ENCODE measurements at places on chromosomes 1 and 21.

DNA sequence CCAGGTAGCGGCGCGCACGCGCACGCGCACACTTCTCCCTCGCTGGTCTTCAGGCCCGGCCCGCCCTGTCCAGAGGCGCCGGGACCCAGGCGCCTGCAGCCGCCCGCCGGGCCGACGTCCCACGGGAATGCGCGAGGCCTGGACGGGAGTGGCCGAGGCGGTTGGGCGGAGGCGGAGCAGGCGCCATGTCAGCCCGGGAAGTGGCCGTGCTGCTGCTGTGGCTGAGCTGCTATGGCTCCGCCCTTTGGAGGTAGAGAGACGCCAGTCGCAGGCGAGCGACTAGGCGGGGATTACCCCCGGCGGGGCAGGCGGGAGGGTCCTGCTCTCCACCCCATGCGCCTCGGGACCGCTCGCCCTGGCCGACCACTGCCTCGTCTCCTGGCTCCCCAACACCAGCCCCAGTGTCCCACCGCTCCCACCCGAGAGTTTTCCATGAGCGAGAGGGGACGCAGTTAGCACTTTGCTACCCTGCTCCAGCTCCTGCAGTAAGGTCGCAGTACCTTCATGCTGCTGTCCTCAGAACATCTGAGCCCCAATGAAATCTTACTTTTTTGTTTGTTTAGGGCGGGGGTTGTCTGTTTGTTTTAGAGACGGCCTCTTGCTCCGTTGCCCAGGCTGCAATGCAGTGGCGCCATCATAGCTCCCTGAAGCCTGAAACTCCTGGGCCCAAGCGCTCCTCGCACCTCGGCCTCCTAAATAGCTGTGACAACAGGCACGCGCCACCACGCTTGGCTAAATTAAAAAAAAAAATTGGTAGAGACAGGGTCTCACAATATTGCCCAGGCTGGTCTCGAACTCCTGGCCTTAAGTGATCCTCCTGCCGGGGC, at the start of gene CATSPERE:
Gene CATSPERE (plus strand): TSS at position 29 of the 827 bp plus-strand sequence. CDS start 157 bp downstream, at position 186.
- DNase-seq = peak; percentile 93

DNA sequence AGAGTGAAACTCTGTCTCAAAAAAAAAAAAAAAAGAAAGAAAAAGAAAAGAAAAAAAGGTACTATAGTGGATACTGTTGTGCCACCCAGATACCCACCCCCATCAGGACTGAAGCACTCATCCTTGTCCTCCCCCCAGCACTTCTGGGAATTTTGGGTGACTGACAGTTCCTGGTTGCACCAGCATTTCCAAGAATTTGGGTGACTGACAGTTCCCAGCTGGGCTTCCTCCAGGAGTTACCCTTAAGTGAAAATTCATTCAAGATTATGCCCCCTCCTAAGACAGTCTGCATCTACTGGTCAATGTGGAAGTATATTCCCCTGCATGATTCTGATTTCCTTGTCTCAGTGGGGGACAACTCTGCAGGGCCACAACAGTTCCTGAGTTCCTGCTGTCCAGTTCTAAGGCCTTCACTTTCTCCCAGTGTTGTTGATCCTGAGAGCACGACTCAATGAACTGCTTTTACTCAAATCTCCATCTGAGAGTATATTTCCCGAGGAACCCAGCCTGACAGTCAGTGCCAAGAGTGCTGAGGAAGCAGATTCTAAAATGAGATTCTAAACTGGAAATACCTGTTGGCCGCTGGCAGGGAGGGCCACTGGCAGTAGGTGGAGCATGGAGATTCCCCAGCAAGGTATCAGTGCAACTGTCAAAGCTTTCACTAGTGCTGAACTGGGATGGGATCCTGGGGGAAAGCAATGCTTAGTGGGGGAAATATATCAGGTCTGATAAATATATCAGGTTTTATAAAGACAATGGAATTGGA, 18.5 kb downstream of the RIIAD1 start:
- no peak for DNase-seq

GRCh38 chr1:113536182-113536780, 146.0 kb downstream of the MAGI3 start:
- DNase-seq = no peak

- DNase-seq = no peak
Measured at GRCh38 chr1:116769561-116769977, 15.3 kb downstream of the CD2 start.

DNA sequence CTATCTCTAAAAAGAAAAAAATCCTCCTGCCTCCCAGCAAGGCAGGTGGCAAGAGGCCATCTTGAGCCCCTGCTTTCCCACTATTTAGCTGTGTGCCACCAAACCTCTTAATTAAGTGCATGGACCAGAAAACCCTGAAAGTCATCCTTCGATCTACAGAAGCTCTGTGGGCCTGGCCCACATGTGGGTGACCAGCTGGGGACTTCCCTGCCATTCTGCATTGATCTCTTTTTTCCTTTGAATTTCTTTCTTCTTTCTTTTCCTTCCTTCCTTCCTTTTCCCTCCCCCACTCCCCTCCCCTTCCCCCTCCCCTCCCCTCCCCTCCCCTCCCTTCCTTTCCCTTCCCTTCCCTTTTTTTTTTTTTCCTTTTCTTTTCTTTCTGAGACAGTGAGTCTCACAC, 38.0 kb downstream of the KIF21B start:
- no peak for DNase-seq

- DNase-seq = no peak
Measured at GRCh38 chr1:76037324-76037723, 37.2 kb upstream of the ST6GALNAC3 start.

DNA sequence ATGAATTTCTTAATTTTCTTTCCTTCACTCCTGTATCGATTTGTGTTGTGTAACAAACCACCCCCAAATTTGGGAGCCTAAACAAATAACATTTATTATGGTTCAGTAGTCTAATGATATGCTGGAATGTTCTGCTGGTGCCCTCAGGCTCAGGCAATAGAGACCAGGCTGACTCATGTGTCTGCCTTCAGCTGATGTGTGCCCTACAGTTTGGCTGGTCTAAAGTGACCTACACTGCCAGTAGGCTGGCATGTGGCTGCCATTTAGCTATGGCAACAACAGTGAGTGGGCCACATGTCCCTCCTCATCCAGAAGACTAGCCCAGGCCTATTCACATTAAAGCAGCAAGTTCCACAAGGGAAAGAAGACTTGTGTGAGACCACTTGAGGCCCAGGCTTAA, 115.8 kb downstream of the PTPRC start:
- no peak for DNase-seq

DNA sequence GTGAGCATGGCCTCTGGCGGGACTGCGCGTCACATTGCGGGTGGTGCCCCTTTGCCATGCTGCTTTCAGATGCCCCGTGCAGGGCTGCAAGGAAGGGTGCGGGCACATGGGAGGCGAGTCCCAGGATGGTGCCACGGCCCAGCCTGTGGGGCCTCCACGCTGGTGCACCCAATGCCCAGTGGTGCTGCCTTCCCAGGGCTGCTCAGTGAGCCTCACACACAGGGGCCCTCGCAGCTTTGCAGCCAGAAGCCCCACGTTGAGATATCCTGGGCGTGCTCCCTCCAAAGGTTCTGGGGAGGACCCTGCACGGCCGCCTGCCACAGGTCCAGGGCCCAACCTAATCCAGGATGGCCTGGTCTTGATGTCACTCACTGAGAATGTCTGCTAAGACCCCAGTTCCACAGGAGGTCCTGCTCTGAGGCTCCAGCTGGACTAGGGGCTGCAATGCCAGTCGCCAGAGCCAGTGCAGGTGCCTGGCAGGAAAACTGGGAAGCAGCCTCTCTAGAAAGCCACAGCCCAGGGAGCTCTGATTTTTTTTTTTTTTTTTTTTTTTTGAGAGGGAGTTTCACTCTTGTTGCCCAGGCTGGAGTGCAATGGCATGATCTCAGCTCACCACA, 34.1 kb upstream of the PRSS38 start:
- peak; percentile 27 for DNase-seq

DNA sequence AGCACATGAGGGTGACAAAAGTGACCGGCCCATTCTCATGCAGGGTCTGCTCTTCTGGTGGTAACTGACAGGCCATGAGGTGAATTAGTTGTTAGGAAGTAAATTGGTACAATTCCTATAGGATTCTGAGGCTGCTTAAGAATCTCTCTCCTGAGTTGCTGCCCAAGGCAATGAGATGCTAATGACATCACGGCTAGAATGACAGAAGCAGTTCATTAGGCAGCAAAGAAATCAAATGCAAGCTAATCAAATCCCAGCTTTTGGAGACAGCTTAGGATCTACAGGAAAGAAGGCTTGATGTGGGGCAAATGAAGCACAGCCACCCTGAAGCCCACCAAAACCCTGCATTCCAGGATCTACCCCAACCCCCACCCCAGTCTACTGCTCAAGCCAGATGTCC, 265.2 kb downstream of the ASTN1 start:
- no peak for DNase-seq

DNA sequence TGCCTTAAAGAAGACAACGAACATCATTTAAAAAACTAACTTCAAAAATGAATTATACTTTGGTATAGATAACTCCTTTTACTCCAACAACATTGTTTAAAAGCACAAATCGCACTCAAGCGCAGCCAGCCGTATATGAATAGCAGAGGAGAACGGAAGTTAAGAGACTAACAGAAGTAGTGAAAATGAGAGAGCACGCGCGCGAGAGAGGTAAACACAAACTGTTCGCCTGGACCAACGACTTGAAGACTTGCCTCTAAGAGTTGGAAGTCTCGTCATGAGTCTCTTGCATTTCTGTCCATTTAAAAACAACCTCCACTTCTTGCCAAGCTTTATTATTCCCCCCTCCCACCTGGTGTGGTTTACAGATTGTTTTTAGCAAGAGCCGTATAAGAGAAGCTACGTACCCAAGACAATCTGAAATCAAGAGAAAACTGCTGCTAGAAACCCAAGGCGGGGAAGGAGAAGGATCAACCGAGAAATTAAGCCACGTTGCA, 479 bp downstream of the SELENOF start:
- DNase-seq = peak; percentile 18

DNA sequence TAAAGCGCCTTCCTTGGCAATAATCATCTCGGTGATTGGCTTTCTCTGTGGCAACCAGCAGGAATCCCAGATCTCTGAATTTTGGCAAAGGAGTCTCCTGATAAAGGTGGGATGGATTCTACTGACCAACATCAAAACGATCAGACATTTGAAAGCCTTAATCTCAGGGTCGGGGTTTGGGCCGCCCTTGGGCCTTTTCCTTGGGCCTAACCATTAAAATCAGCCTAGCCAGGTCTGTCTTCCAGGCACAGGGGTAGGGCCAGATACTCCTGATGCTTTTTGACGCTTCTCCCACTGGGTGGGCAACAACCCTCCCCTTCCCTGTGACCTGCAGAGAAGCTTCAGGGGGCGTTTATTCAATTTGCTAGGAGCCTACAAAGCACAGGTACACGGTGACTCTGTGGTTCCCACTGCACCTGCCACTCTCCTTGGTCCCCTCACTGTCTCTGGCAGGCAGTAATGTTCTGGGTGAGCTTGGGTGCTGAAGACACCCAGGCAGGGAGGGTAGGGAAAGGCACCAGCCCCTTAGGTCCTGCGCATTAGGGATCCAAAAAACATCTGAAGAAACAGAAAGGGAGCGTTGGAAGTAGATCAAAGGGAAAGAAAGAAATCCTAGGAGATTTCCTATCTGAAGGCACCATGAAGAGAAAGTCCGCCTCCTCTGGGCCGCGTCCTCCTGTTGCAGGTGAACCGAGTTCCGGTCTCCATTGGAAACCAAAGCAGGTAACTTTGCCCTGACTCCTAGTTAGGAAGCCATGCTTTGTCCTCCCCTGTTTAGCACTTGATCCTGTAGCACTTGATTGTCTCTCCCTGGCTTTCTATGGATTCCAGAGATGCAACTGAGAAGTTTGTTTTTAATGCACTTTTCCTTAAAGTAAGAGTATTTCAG, 12.3 kb downstream of the RNU1-2 start:
- DNase-seq = no peak

- DNase-seq = no peak
Measured at GRCh38 chr1:48558366-48558765, 86.4 kb upstream of the SPATA6 start.

DNA sequence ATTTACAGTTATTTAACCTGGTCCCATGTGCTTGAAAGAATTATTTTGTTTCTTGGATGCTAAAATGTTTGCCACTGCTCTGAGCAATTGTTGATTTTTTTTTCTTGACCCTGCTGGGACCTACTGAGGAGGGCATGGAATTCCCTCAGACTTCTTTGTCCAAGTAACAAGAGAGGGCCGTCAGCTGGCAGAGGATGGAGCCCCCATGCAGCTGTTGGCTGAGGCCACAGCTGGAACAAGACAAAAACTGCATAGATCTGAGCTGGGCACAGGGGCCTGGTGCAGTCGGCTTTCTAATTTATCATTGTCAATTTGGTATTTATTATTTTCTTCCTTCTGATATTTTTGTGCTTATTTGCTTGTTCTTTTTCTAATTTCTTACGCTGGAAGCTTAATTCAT, 39.6 kb upstream of the ABCG1 start:
- DNase-seq = no peak

GRCh38 chr1:37793773-37794371, at the start of gene MANEAL:
Gene MANEAL (plus strand): TSS chr1:37793847. CDS start chr1:37794183, 336 bp downstream.
- peak; percentile 87 for DNase-seq

DNA sequence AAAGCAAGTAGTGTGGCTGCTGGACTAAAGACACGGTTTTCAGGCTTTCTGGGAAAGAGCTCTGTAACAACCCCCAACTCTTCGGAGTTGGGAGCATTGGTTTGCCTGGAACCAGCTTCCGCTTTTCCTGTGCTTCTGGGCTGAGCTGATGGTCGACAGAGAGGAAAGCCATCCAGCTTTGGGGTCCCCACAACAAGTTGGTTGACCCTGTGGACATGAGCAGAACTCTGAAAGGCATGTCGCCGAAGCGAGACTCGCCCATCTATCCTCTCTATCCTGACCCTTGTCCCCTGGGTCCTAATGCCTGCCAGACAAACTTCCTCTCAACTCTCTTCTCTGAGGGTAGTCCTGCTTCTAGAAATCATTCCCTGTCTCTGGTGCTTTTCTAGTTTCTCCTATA, 31.9 kb upstream of the FCGR2A start:
- DNase-seq = no peak

- peak; percentile 9 for DNase-seq
Measured at GRCh38 chr1:227805606-227806197, 9.8 kb upstream of the PRSS38 start.

DNA sequence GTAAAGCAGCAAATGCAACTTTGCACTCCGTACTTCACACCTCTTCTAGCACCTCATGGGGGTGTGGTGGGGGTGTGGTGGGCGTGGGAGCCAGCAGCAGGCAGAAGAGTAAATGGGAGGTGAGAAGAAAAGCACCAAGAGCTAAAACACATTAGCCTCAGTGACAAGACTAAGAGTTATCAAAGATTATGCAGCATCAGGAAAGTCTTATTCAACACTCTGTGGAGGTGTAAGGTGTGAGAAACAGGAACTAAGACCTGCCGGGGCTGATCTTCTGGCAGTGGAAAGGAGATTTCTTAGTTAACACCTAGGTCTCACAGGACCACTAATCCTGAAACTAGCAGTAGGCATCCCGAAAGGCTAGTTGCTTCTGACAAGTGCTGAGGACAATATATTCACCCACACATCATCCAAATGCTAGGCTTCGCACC, 9.9 kb downstream of the TGFBR3 start:
- DNase-seq = no peak
